Nephron progenitor cell (in vitro differentiated cells): ENCODE measurements at places on chromosomes 6 and 20.

GRCh38 chr6:44473393-44474189 lies 86.1 kb downstream of the CDC5L start:
- no peaks in the 10 kb centered on the region for H3K36me3 ChIP-seq
- H3K27ac ChIP-seq: no peak overlapping the region
- H3K4me1 ChIP-seq: peaks cover 43% of the 10 kb centered on the region
- DNase-seq: no peak
- no peak overlapping the region for H3K4me3 ChIP-seq
- peaks cover 7% of the 10 kb centered on the region for H3K27me3 ChIP-seq

- H3K4me1 ChIP-seq: peaks cover 37% of the 10 kb centered on the region
- no peaks in the 10 kb centered on the region for H3K36me3 ChIP-seq
- peaks cover 3% of the 10 kb centered on the region for H3K27me3 ChIP-seq
- no peak overlapping the region for H3K4me3 ChIP-seq
- H3K27ac ChIP-seq: no peak overlapping the region
- no peak for DNase-seq
Observed at GRCh38 chr6:154590756-154591155, 80.3 kb upstream of the CNKSR3 start.

- H3K27ac ChIP-seq: peak overlapping the region; percentile 97
- H3K4me3 ChIP-seq: peak overlapping the region; percentile 46
- H3K27me3 ChIP-seq: no peaks in the 10 kb centered on the region
- peaks cover 59% of the 10 kb centered on the region for H3K4me1 ChIP-seq
- DNase-seq: peak; percentile 4
Observed at GRCh38 chr20:11451793-11452291, 465.9 kb upstream of the BTBD3 start.

DNA sequence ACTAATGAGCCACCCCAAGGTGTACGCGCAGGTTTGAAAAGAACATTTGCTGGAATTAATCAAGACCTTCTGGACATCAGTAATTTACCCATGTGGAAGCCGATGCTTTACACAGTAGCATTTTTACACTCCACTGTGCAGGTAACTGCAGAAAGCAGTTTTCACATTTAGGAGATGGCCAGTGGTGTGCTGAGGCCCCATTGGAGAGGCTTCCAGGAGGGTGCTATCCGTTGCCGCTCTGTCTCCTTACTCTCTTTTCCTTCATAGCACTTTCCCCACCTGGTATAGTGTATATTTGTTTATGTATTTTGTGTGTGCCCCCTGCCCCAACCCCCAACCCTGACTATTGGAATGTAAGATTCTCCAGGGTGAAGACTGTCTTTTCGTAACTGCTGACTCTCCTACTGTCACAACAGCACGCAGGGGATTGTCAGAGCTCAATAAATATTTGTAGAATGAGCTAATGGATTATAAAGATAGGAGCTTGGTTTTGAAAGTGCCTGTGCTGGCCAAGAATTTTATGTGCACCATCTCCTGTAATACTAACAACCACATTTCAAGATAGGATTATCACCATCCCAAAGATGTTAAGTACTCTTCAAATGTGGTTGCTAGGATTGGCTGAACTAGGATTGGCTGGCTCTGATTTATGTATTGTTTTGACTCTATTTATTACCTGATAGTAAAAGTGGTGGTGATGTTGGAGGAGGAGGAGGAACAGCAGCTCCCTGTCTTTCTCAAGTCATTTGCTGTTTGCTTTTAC lies 74.0 kb upstream of the GLP1R start:
- no peaks in the 10 kb centered on the region for H3K36me3 ChIP-seq
- H3K27me3 ChIP-seq: peaks cover 12% of the 10 kb centered on the region
- no peak for DNase-seq
- peaks cover 18% of the 10 kb centered on the region for H3K4me1 ChIP-seq
- H3K27ac ChIP-seq: peak overlapping the region; percentile 47

DNA sequence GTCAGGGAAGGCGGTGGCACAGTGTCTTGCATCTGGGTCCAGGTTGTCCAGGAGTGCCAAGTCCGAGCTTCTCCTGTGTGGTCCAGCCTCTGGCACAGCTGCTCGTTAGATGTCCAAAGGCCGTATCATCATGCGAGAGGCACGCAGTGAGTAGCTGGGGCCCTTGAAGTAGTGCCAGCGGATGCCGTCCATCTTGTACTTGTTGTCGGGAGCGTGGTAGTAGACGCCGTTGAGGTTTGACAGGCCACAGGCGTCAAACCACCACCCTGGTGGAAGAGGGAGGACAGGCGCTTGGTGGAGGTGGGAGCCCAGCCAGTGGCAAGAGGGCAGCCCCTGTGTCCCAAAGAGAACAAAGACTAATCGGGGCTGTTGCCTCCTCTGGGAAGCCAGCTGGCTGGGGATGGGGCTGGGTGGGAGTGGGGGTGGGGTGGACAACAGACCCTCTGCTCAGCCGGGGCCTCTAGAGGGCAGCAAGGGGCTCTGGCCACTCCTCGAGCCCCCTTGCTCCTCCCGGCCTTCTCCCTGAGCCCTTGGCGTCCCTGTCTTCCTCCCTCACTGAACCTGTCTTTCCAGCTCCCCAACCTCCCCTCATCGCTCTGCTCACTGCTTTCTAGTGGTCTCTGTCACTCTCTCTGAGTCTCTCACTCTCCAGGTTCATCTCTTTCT lies 39.5 kb downstream of the FAM110A start:
- H3K27ac ChIP-seq: no peak overlapping the region
- H3K4me3 ChIP-seq: no peak overlapping the region
- peak; percentile 41 for DNase-seq
- H3K27me3 ChIP-seq: peaks cover 46% of the 10 kb centered on the region

DNA sequence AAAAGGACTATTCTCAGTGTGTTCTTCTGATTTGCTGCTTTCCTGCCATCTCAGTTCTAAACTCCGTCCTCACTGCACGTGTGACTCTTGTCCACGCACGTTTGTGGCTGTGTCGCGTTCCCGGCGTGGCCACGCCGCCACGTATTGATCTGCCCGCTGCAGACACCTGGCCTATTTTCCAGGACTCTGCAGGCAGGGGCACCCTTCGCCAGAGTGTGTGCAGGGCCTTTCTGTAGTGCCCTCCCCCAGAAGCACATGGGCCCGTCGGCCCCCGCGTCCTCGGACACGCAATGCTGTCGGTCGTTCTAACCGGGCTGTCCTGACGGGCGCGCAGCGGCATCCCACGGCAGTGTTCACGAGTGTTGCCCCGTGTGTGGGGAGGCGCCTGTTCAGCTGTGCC lies 87.6 kb downstream of the YTHDF1 start:
- H3K4me1 ChIP-seq: no peaks in the 10 kb centered on the region
- no peak overlapping the region for H3K4me3 ChIP-seq
- peak; percentile 1 for DNase-seq

GRCh38 chr6:140909156-140909555 lies 1223.6 kb upstream of the GJE1 start:
- H3K27ac ChIP-seq: no peak overlapping the region
- no peak for DNase-seq
- no peaks in the 10 kb centered on the region for H3K27me3 ChIP-seq
- peaks cover 12% of the 10 kb centered on the region for H3K4me1 ChIP-seq
- no peak overlapping the region for H3K4me3 ChIP-seq

- no peak overlapping the region for H3K27ac ChIP-seq
- H3K4me1 ChIP-seq: peaks cover 83% of the 10 kb centered on the region
- DNase-seq: peak; percentile 41
- no peaks in the 10 kb centered on the region for H3K36me3 ChIP-seq
Observed at GRCh38 chr20:38725148-38725901, 1.0 kb downstream of the SLC32A1 start.

DNA sequence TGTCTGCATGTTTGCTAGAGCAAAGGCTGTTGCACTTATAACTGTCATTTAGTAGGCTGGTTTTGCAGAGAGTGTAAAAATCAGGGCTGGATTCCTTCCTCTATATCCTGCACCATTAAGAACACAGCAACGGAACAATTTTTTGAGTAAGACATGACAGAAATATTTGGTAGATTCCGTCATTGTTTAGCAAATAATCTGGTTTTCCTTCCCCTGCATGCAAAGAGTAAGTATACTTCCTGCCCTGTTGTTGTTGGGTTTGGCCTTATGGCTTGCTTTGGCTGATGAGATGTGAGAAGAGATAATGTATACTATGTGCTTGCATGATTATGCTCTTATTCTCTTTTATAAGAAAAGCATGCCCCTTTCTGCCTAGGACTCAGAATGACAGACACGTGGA lies 23.8 kb downstream of the MANEA start:
- peaks cover 6% of the 10 kb centered on the region for H3K36me3 ChIP-seq
- H3K4me3 ChIP-seq: no peak overlapping the region
- H3K4me1 ChIP-seq: no peaks in the 10 kb centered on the region
- DNase-seq: no peak
- no peaks in the 10 kb centered on the region for H3K27me3 ChIP-seq

- H3K27ac ChIP-seq: no peak overlapping the region
- H3K36me3 ChIP-seq: no peaks in the 10 kb centered on the region
- H3K27me3 ChIP-seq: peaks cover 6% of the 10 kb centered on the region
- H3K4me1 ChIP-seq: no peaks in the 10 kb centered on the region
- DNase-seq: no peak
- no peak overlapping the region for H3K4me3 ChIP-seq
Observed at GRCh38 chr20:9927224-9927623, 88.3 kb upstream of the PAK5 start.

- H3K36me3 ChIP-seq: no peaks in the 10 kb centered on the region
- DNase-seq: no peak
- no peak overlapping the region for H3K27ac ChIP-seq
- peaks cover 13% of the 10 kb centered on the region for H3K4me1 ChIP-seq
- H3K4me3 ChIP-seq: no peak overlapping the region
- H3K27me3 ChIP-seq: no peaks in the 10 kb centered on the region
Observed at GRCh38 chr6:168989421-168989820, 264.2 kb downstream of the THBS2 start.

- no peaks in the 10 kb centered on the region for H3K36me3 ChIP-seq
- H3K4me1 ChIP-seq: peaks cover 61% of the 10 kb centered on the region
- no peak overlapping the region for H3K4me3 ChIP-seq
- no peak overlapping the region for H3K27ac ChIP-seq
Observed at GRCh38 chr6:29757701-29758293, 34.6 kb downstream of the HLA-F start.

GRCh38 chr6:27667657-27668441 lies 194.9 kb upstream of the ZNF184 start:
- peaks cover 56% of the 10 kb centered on the region for H3K4me1 ChIP-seq
- no peak for DNase-seq
- peak overlapping the region; percentile 88 for H3K4me3 ChIP-seq
- H3K27me3 ChIP-seq: peaks cover 76% of the 10 kb centered on the region

DNA sequence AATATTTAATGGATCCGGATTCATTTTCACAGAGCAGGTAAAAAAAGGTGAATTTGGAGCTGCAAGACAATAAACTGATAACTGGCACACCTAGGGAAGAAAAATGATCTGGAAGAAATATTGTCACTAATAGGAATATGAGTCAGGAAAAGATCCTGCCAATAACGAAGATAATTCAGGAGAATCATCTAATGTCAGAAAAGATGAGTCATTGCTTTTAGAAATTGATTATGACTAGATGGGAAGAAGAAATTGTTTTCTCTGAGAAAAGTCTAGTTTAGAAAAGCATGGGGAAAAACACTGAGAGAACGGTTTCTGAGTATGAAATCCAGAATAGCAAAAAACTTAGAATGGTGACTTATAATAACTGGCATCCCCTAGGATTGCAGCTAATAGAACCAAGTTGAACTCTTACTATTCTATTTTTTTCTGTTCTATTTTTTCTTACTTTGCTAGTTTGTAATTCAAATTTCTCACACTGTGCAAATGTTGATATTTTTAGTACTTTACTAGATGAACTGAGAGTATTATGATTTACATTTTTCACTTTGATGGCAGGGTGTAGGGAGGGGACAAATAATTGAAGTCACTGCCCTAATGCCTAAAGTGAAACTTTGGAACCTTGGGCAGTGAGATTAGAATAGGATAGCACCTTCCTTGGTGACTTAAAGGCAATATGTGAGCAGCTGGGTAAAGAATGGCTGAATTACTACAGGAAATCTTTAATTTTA lies 38.2 kb upstream of the SUPT3H start:
- no peak for DNase-seq
- H3K4me3 ChIP-seq: no peak overlapping the region
- H3K27me3 ChIP-seq: peaks cover 59% of the 10 kb centered on the region
- no peak overlapping the region for H3K27ac ChIP-seq
- no peaks in the 10 kb centered on the region for H3K36me3 ChIP-seq
- H3K4me1 ChIP-seq: peaks cover 43% of the 10 kb centered on the region

DNA sequence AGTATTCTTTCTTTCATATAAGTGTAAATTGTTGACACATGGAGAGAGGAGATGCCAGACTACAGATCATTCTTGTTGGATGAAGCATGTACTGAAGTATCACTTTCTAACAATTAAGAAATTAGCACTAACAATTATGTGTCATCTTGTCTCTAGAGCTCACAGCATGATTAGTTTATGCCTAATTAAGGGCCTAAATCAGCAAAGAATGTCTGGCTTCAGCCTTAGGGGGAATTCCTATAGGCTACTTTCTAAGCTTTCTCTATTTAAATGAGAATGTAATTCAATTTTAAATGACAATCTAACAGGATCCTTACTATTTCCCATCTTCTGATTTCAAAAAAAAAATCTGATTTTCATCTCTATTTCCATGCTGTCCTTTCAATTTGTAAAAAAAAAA lies 371.0 kb downstream of the EPHA7 start:
- no peaks in the 10 kb centered on the region for H3K36me3 ChIP-seq
- no peaks in the 10 kb centered on the region for H3K4me1 ChIP-seq
- no peaks in the 10 kb centered on the region for H3K27me3 ChIP-seq
- H3K27ac ChIP-seq: no peak overlapping the region

DNA sequence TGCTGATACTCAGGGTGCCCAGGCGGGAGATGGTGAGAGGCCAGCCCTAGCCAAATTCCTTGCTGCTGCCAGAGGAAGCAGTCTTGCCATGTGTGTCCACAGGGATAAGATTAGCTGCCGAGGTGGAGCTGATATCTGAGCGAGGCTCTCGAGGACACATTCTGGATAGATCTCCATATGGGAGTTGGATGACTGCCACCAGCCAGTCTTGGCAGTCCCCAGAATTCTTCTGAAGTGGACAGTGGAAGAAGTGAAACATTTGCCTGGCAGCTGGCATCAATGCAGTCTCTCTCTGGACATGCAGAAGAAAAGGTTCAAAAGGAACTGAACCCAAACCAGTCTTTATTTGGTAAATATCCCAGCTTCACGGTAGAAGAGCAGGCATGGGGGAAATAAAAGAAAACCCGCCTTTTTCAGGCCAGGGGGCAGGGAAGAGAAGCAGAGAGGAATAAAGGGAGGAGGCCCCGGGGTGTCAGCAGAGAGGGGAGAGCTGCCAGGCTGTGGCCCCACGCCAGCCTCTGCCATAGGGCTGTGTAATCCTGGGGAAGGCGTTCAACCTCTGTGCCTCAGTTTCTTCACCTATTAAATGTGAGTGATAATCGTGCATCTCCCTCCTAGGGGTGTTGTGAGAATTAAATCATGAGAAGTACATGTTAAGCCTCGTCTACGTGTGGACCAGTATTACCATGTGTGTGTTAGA lies 3.7 kb upstream of the FUCA2 start:
- H3K27me3 ChIP-seq: peaks cover 15% of the 10 kb centered on the region
- DNase-seq: no peak
- H3K4me3 ChIP-seq: no peak overlapping the region
- H3K27ac ChIP-seq: no peak overlapping the region

GRCh38 chr6:117306227-117306790 lies 41.0 kb downstream of the VGLL2 start:
- no peak overlapping the region for H3K27ac ChIP-seq
- DNase-seq: no peak
- H3K4me3 ChIP-seq: no peak overlapping the region
- H3K36me3 ChIP-seq: no peaks in the 10 kb centered on the region
- no peaks in the 10 kb centered on the region for H3K4me1 ChIP-seq

GRCh38 chr20:43994486-43995100 lies 79.9 kb downstream of the TOX2 start:
- peaks cover 16% of the 10 kb centered on the region for H3K27me3 ChIP-seq
- no peaks in the 10 kb centered on the region for H3K4me1 ChIP-seq
- no peak overlapping the region for H3K4me3 ChIP-seq
- no peaks in the 10 kb centered on the region for H3K36me3 ChIP-seq
- no peak for DNase-seq
- no peak overlapping the region for H3K27ac ChIP-seq

- peak overlapping the region; percentile 75 for H3K27ac ChIP-seq
- H3K4me3 ChIP-seq: no peak overlapping the region
- DNase-seq: no peak
- H3K27me3 ChIP-seq: no peaks in the 10 kb centered on the region
Observed at GRCh38 chr20:63612276-63612931, 14.5 kb downstream of the GMEB2 start.
